ENCODE measurements at places on chromosomes 1 and 21. TPM values are rescaled to one million over a fixed set of nuclear protein-coding genes. Genes with fewer than 3 reads are reported as not detected.

Gene TTLL7
- 1.5 TPM for total RNA-seq

Gene C1orf185
- total RNA-seq, result not detected

Gene DIP2A
- 60.8 TPM for total RNA-seq

Gene STX12
- total RNA-seq, result 27.9 TPM

Gene AMY2A
- total RNA-seq, result not detected

Gene LTN1
- total RNA-seq, result 27.3 TPM

Gene LCE2C
- not detected for total RNA-seq

Gene CMPK1
- 99.5 TPM for total RNA-seq

Gene NEGR1
- total RNA-seq, result not detected

Gene AGT
- total RNA-seq, result not detected

Gene SH3BGR
- total RNA-seq, result 1.1 TPM

Gene CD2
- total RNA-seq, result 188 TPM

Gene TENT5C
- total RNA-seq, result 24.2 TPM

Gene SLC16A1
- 50.1 TPM for total RNA-seq

Gene DIRAS3
- not detected for total RNA-seq

Gene LPAR3
- total RNA-seq, result 3.6 TPM

Gene KCNT2
- not detected for total RNA-seq

Gene RXRG
- total RNA-seq, result not detected

Gene PAQR6
- total RNA-seq, result 4.7 TPM

Gene SPRR2B
- total RNA-seq, result not detected

Gene ZSWIM5
- 0.35 TPM for total RNA-seq

Gene IBA57
- 8.7 TPM for total RNA-seq

Gene TRPM2
- total RNA-seq, result 37.3 TPM

Gene SPRR1A
- not detected for total RNA-seq

Gene TMPRSS3
- total RNA-seq, result 5.2 TPM

Gene RCAN3
- 150 TPM for total RNA-seq

Gene GRIK1
- total RNA-seq, result not detected

Gene KCNA3
- 82.1 TPM for total RNA-seq

Gene OR2AK2
- not detected for total RNA-seq

Gene VANGL2
- total RNA-seq, result not detected

Gene TP73
- 2.9 TPM for total RNA-seq

Gene UBE2U
- not detected for total RNA-seq

Gene CHD5
- 0.02 TPM for total RNA-seq

Gene LDLRAD1
- total RNA-seq, result not detected

Gene IFI44
- 42.6 TPM for total RNA-seq

Gene KCNJ6
- not detected for total RNA-seq

Gene SPRR2G
- not detected for total RNA-seq

Gene VWA5B1
- total RNA-seq, result 0.05 TPM

Gene NTMT2
- total RNA-seq, result not detected

Gene WNT3A
- total RNA-seq, result not detected

Gene KCNJ9
- total RNA-seq, result not detected

Gene ILDR2
- total RNA-seq, result 4.9 TPM

Gene GBP3
- 29.7 TPM for total RNA-seq

Gene MDM4
- 103 TPM for total RNA-seq

Gene PTGFR
- not detected for total RNA-seq

Gene OR2T11
- not detected for total RNA-seq

Gene FAM110D
- not detected for total RNA-seq

Gene PTGFRN
- total RNA-seq, result 1.8 TPM

Gene ID3
- total RNA-seq, result 32.0 TPM

Gene TMEM81
- 3.1 TPM for total RNA-seq

Gene SLAMF9
- not detected for total RNA-seq

Gene SELP
- 0.19 TPM for total RNA-seq

Gene RNF19B
- total RNA-seq, result 18.7 TPM

Gene S100A5
- total RNA-seq, result 4.6 TPM

Gene BGLAP
- 2.2 TPM for total RNA-seq

Gene XPR1
- total RNA-seq, result 17.2 TPM

Data from activated naive CD4-positive, alpha-beta T cell treated with anti-CD3 and anti-CD28 coated beads, Interleukin-2, amount 10 ng/mL, durations not matched to agents 5 hours and 36 hours (primary cell).